Thoracic aorta (tissue), 2 donors: ENCODE measurements at places on chromosomes 11 and 22. TPM values are rescaled to one million over a fixed set of nuclear protein-coding genes. Genes with fewer than 3 reads are reported as not detected.
A peak's percentile ranks its signal among the peaks of the same experiment; 100 is the strongest.

Gene DNHD1
- 23.9 TPM for total RNA-seq

GRCh38 chr11:34341931-34342533 is 15.8 kb downstream of the ABTB2 start:
- H3K27ac ChIP-seq, result peak overlapping the region; percentile 68
- no peaks in the 10 kb centered on the region for H3K27me3 ChIP-seq
- H3K4me1 ChIP-seq, result peaks cover 72% of the 10 kb centered on the region
- DNase-seq, result no peak
- no peaks in the 10 kb centered on the region for H3K36me3 ChIP-seq

GRCh38 chr11:26158251-26158650 is 173.7 kb upstream of the ANO3 start:
- no peaks in the 10 kb centered on the region for H3K36me3 ChIP-seq
- no peaks in the 10 kb centered on the region for H3K27me3 ChIP-seq
- H3K4me3 ChIP-seq, result no peak overlapping the region
- no peak overlapping the region for H3K27ac ChIP-seq
- H3K4me1 ChIP-seq, result no peaks in the 10 kb centered on the region

DNA sequence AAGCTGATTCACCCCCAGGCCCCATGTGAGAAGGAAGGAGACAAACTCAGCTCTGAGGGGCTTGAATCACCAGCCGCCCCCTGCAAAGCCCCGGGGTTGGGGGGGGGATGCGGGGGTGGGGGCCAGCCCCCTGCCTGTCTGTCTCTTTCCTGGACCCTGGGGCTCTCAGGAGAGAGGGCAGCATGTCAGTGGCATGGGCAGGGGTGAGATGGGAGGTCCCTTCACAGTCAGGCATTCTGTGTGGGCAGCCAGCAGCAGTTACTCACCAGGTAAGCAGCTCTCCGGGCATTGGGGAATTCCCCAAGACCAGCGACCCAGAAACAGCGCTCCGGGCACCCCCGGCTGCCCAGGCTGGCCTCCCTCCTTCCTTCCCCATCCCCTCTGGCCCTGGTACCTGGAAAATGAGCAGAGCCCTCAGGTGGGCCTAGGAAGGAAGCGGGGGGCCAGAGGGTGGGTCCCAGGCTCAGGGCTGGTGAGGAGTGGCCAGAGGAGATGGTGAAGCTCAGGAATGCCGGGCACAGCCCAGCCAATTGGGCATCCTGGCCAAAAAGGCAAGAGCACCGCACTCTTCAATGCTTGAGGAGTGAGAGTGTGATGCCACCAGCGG is 4.2 kb upstream of the LIF start:
- peaks cover 28% of the 10 kb centered on the region for H3K4me1 ChIP-seq
- DNase-seq, result no peak
- no peaks in the 10 kb centered on the region for H3K36me3 ChIP-seq
- H3K27ac ChIP-seq, result no peak overlapping the region

- no peaks in the 10 kb centered on the region for H3K27me3 ChIP-seq
- DNase-seq, result no peak
- H3K36me3 ChIP-seq, result no peaks in the 10 kb centered on the region
- H3K4me1 ChIP-seq, result peaks cover 10% of the 10 kb centered on the region
These were observed 995 bp downstream of the TMEM134 start for GRCh38 chr11:67468056-67468455.
